ENCODE measurements at places on chromosomes 3 and 15. TPM values are rescaled to one million over a fixed set of nuclear protein-coding genes. Genes with fewer than 3 reads are reported as not detected.

The SLC28A1 gene
- total RNA-seq: not detected

The PIERCE2 gene
- 1.1 TPM for total RNA-seq

The A4GNT gene
- not detected for total RNA-seq

The CFAP91 gene
- 0.92 TPM for total RNA-seq

The TM4SF4 gene
- not detected for total RNA-seq

The SUSD5 gene
- total RNA-seq: 3.8 TPM

The RTP3 gene
- total RNA-seq: 0.07 TPM

The TMEM108 gene
- total RNA-seq: 0.40 TPM

The DUOX1 gene
- total RNA-seq: not detected

The LEKR1 gene
- 0.32 TPM for total RNA-seq

The SLCO2A1 gene
- 0.79 TPM for total RNA-seq

The ATP13A5 gene
- not detected for total RNA-seq

The GOLGA6L24 gene
- not detected for total RNA-seq

The MESP2 gene
- 0.14 TPM for total RNA-seq
